Activated CD4-positive, alpha-beta T cell treated with anti-CD3 and anti-CD28 coated beads, Interleukin-2, amount 10 ng/mL, durations not matched to agents 24 days and 14 days (primary cell): ENCODE measurements at places on chromosomes 1 and 21. TPM values are rescaled to one million over a fixed set of nuclear protein-coding genes. Genes with fewer than 3 reads are reported as not detected.

- H3K27me3 ChIP-seq: no peaks in the 10 kb centered on the region
- no peaks in the 10 kb centered on the region for H3K4me1 ChIP-seq
- no peak overlapping the region for H3K4me3 ChIP-seq
- no peak overlapping the region for H3K27ac ChIP-seq
- H3K36me3 ChIP-seq: peaks cover 2% of the 10 kb centered on the region
Measured at GRCh38 chr1:185396126-185396525, 79.1 kb upstream of the IVNS1ABP start.

GRCh38 chr1:119416006-119416640 is 1.2 kb downstream of the HSD3B2 start:
- H3K4me1 ChIP-seq: no peaks in the 10 kb centered on the region
- DNase-seq: no peak

DNA sequence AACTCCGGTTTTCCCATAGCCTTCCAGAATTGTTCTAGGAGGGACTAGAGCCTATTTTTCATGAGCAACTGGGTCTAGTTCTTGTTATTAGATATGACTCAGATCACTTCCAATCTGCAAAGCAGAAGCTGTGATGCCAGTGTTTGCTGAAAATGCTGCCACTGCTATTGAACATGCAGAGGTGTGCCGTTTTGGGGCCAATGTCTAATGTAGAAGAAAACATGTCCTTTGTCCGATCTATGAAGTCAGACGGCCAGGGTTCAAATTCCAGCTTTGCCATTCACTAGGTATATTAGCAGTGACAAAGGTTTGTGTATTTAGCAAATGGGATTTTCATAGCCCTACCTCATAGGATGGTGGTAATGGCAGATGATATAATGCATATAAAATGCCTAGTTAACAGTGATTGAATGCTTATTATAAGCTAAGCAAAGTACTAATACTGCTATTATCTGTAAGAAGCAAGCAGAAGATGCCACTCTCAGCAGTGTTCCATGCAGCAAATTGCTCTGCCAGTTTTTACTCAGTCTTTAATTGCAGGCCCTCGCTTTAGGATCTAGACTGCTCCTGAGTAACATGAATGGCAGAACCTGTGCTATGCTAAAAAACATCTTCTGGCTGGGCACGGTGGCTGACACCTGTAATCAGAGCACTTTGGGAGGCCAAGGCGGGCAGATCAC is 40.1 kb upstream of the CXADR start:
- H3K4me1 ChIP-seq: no peaks in the 10 kb centered on the region
- H3K27ac ChIP-seq: no peak overlapping the region
- H3K27me3 ChIP-seq: no peaks in the 10 kb centered on the region
- no peaks in the 10 kb centered on the region for H3K36me3 ChIP-seq
- DNase-seq: no peak

Gene ADGRL4
- total RNA-seq: not detected in 2 replicates

GRCh38 chr1:55015731-55016620 is 17.2 kb downstream of the BSND start:
- no peak for DNase-seq
- H3K36me3 ChIP-seq: no peaks in the 10 kb centered on the region
- no peak overlapping the region for H3K4me3 ChIP-seq
- peaks cover 11% of the 10 kb centered on the region for H3K27me3 ChIP-seq
- no peak overlapping the region for H3K27ac ChIP-seq

- no peaks in the 10 kb centered on the region for H3K36me3 ChIP-seq
- DNase-seq: no peak
- peaks cover 6% of the 10 kb centered on the region for H3K4me1 ChIP-seq
- H3K27ac ChIP-seq: no peak overlapping the region
- H3K4me3 ChIP-seq: no peak overlapping the region
Measured at GRCh38 chr21:42661688-42662429, 8.4 kb downstream of the PDE9A start.

DNA sequence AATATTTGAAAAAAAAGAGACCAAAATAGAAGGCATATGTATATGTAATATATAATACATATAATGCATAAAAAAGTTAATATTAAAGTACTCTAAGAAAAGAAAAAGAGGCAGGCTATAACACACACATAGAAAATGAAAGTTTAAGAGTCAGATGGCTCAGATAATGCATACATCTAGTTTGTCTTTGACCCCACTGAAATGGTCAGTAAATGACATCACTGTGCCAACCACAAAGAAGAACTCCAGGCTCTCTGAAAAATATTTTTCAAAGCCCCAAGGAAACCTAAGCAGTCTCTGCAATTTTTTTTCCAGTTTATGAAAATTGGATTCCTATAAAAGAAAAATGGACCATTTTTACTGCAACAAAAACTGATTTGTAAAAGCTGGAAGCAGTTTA is 55.4 kb upstream of the SCYL3 start:
- no peak overlapping the region for H3K4me3 ChIP-seq
- H3K27ac ChIP-seq: no peak overlapping the region
- H3K36me3 ChIP-seq: no peaks in the 10 kb centered on the region
- H3K27me3 ChIP-seq: no peaks in the 10 kb centered on the region
- H3K4me1 ChIP-seq: peaks cover under 1% of the 10 kb centered on the region
- no peak for DNase-seq

GRCh38 chr1:115412733-115413132 is 74.7 kb upstream of the NGF start:
- H3K4me3 ChIP-seq: no peak overlapping the region
- H3K36me3 ChIP-seq: no peaks in the 10 kb centered on the region
- no peaks in the 10 kb centered on the region for H3K27me3 ChIP-seq
- H3K4me1 ChIP-seq: no peaks in the 10 kb centered on the region
- no peak for DNase-seq

Gene APCS
- total RNA-seq: not detected in 2 replicates
